Endothelial cell (in vitro differentiated cells): ENCODE measurements at places on chromosomes 12 and 14.

GRCh38 chr12:51200806-51201205 lies 17.1 kb downstream of the POU6F1 start:
- DNase-seq: no peak

- no peak for DNase-seq
Observed at GRCh38 chr14:97276573-97276972, 479.4 kb downstream of the VRK1 start.

- DNase-seq: no peak
Observed at GRCh38 chr12:321606-322326, 59.1 kb upstream of the SLC6A13 start.

GRCh38 chr12:113105606-113106271 lies 29.8 kb downstream of the RASAL1 start:
- no peak for DNase-seq

- no peak for DNase-seq
Observed at GRCh38 chr14:35380794-35381193, 23.8 kb downstream of the NFKBIA start.

GRCh38 chr12:46693034-46693433 lies 132.8 kb downstream of the SLC38A4 start:
- DNase-seq: no peak

DNA sequence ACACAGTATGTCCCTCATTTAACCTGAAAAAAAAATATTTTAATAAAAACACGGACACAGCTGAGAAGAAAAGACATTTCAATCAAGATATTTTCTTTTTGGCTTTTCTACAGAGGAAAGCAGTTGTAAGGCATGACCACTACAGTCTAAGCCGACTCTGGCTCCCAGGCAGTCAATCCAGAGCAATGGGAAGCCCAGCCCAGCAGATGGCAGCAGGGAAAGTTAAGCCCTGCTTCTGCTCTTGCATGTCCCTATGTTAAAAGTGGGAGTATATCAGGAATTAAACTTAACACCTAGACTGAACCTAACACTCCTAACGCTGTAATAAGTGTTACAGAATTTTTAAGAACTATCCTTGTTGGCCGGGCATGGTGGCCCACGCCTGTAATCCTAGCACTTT lies 19.5 kb upstream of the HAL start:
- peak; percentile 45 for DNase-seq

GRCh38 chr12:14756334-14757143 lies 46.7 kb downstream of the WBP11 start:
- DNase-seq: peak; percentile 53

DNA sequence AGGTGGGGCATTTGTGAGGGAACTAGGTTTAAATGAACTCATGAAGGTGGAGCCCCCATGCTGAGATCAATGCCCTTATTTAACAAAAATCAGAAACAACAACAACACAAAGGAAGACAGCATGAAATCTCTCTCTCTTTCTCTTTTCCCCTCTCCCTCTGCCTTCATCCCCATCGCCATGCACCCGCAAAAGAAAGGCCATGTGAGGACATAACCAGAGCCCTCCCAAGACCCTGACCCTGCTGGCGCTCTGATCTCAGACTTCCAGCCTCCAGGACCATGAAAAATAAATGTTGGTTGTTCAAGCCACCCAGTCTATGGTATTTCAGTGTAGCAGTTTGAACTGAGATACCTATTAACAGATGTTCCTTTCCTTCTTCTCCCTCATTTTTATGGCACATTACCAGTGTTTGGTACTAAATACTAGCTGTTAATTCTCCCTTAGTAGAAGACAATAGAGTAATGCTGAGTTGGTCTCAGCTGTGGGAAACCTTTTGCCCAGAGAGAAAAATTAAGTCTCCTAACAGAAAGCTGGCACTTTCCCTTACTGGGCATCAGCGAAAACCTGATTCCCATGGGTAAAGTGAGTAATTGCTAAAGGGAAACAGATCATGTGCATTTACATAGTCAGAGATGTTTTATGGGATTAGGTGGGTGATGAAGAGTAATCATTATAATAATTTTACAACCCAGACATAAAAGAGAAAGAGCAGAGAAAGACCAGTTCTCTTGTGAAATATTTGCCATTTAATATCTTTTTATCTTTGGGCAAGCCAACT lies 264.0 kb upstream of the PLEKHG7 start:
- DNase-seq: no peak

DNA sequence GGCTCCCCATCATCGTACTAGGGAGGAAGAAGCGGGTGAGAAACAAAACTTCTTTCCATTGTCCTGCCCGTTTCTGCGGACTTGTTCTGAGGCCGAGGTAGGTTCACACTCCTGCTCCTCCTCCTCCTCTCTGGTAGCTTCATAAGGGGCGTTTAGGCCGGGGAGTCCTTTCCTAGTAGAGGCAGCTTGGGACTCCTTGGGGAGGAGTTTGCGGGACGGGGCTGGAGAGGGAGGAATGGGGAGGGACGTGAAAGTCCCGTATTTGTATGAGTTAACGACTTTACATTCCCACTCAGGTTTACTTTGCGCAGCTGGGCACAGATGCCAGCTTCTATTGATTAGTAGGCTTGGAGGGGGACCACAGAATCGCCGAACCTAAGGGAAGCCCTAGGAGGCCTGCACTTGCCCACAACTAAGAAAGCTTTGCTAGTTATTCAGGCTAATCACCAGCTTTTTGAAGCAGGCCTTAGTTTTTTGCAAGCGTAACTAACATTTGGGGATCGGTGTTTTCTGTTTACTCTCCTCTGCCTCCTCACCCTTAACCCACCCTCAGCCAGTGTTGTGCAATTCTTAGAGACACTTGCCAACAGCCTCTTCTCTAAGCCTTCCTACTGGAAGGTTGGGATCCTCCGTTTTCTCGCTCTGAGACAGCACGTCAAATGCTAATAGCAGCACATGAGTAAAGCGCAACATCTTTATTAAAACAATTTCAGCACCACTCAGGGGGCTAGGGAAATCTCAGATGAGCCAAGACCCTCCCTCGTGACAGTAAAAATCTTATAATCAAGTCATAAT lies 499 bp downstream of the RNASE4 start:
- DNase-seq: peak; percentile 18

DNA sequence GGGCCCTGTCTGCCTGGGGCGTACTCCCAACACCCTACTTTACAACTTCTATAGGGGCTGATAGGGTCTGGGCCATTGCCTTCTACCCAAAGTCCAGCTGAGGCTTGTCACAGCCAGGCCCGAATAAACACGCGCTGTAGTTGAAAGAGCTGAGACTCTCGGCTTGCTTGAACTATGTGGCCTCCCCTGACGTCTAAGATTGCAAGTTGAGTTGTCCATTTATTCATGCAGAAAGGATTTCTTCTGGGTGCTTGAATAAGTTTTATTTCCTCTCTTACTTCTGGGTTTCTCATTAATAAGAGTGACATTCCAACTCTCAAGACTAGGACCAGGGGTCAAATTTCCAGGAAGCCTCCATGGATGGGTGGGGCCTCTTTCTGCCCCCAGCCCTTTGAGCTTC lies 74.4 kb upstream of the VRK1 start:
- DNase-seq: no peak

GRCh38 chr12:109496306-109496705 lies 18.9 kb downstream of the UBE3B start:
- no peak for DNase-seq

DNA sequence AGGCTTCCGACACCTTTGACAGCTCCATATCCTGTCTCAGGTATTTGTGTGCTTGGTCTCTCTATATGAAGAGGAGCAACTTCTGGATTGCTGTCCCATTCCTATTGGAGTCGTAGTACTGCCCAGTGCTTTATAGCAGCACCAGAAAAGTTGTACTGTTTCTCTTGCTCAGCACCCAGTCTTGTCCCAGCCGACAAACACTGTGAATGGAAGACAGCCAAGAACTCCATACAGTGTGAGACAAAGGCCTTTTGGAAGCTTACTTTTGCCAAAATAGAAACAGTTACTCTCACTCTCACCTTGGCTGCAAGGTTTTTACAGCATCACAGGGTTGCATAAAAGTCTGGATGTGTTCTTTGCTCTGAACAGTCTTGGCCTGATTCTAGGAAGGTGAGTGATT lies 105.3 kb downstream of the TGFB3 start:
- DNase-seq: no peak

- no peak for DNase-seq
Observed at GRCh38 chr12:104695453-104696148, 238.9 kb downstream of the CHST11 start.

GRCh38 chr12:30457621-30458289 lies 237.9 kb downstream of the IPO8 start:
- no peak for DNase-seq

DNA sequence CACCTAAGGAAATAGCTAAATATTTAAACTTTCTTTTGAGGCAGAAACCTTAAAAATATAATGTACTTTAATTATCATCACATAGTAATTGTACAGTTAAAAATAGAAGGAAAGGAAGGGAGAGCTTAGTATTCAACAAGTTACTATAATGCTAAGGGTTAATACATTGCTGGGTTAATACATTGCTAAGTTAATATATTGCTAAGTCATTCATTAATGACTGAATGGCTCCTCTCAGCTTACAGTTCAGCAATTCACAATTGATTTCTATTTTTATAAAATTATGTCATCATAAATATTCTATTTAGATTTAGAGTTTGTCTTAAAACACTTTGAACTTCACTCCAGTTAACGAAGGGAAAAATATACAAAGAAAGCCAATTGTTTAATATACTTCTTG lies 207.9 kb downstream of the BMP4 start:
- DNase-seq: no peak

DNA sequence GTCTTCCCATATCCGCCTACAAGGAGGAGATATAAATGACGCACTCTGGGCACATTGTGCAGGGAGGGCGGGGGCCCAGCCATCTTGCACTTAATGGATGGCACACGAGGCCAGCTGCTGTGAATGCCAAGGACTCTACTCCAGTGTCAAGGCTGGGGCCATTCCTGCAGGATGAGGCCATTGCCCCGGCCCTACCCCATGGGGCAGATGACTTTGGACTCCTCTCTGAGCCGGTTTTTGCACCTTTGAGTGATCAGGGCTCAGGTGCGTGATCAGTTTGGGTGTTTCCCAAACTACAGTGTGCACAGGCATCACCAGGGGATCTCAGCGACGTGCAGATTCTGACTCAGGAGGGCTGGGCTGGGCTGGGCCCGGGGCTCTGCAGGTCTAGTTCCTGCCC lies 16.1 kb downstream of the MMAB start:
- DNase-seq: no peak

GRCh38 chr12:57127726-57128518 lies at the start of gene LRP1:
LRP1 (plus strand) TSS chr12:57128483; CDS start chr12:57128965, 482 bp downstream.
- peak; percentile 73 for DNase-seq

DNA sequence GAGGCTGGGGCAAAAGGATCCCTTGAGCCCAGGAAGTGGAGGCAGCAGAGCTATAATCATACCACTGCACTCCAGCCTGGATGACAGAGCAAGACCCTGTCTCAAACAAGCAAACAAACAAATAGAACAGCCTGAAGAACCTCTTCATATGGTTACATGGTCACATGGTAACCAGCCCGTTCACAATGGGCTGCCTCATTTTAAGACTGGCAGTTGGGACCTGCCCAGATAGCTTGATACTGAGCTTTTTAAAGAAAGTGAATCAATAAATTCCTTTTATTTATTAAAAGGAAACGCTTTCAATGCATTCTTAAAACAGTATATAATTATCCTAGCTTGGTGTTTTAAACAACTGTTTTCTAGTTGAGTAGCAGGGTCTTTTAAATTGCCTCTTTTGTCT lies 10.5 kb downstream of the MLXIP start:
- no peak for DNase-seq

GRCh38 chr12:70367258-70368141 lies 1.4 kb downstream of the KCNMB4 start:
- no peak for DNase-seq

- no peak for DNase-seq
Observed at GRCh38 chr14:96706893-96707292, 90.3 kb upstream of the VRK1 start.

- DNase-seq: no peak
Observed at GRCh38 chr12:64170730-64171129, 51.4 kb downstream of the KICS2 start.

GRCh38 chr12:4322726-4323125 lies 1.7 kb downstream of the TIGAR start:
- DNase-seq: no peak

DNA sequence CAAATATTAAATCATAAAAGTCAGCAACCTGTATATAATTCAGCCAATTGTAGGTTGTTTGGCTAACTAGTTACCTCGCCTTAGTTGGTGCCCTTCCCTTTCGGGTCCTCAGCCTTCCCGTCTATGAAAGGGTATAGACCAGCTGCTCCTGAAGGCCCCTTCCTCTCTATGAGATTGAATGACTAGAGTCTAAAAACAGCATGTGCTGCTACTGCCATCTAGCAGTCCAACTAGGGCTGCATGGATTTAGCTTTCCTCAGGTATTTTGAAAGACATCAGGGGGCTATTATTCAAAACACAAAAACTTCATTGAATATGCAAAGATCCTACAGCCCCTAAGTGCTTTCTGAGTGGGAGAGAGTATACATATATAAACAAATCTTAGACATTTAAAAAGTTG lies 37.0 kb upstream of the TMEM263 start:
- peak; percentile 39 for DNase-seq

DNA sequence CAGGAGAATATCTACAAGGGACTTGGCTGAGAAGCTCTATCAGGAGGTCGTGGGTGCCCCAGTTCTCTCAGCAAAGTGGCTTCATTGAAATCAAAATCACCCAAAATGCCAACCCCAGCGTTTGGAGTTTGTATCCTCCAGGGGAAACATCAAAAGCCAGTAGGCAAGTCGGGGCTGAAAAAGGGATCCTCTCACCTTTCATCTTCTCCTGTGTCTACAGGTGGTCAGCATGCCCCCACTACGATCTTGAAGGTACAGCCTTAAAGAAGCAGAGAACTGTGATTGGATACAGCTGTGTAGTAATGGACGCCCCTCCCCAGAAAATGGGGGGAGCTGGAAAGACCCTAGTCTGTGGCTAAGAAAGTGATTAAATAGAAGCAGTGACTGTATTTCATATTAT lies 22.2 kb downstream of the HRK start:
- no peak for DNase-seq

DNA sequence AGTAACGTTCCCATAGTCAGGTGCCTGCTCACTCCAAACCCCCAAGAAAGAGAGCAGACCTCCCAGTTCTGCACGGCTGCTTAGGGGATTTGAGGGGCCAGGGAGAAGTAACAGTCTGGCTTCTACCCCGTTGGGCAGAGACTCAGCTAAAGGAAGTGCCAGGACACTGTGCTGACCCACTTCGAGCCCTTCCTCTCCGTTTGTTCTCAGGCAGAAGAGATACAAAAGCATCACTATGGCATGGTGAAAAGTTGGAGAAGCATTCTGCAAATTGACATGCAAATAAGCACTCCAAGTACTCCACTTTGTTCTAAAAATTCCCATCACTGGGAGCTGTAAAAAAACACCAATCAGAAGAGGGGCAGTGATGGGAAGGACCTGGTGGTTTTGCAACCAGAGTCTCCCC lies 239.1 kb downstream of the EGLN3 start:
- DNase-seq: no peak
